ENCODE measurements at places on chromosomes 12 and 14.

DNA sequence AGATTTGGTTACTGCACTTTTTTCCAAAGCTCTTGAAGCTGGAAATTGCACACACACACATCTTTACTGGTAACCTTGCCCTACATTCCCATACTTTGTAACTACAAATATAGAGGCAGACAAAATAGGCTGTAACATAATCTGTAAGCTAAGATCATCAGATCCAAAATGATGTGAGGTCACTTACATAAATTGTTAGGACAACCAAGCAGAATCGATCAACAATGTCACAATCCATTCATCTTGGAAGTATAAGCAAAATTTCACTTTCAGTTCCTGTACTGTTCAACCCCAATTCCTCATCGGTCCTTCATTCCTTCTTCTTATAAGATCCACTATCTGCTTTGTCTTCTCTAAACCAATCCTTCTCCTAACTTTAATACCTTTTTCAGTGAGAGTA, 72.6 kb downstream of the EPS8 start:
- DNase-seq = no peak

- DNase-seq = no peak
Observed at GRCh38 chr12:102063069-102063468, 1.3 kb upstream of the WASHC3 start.

DNA sequence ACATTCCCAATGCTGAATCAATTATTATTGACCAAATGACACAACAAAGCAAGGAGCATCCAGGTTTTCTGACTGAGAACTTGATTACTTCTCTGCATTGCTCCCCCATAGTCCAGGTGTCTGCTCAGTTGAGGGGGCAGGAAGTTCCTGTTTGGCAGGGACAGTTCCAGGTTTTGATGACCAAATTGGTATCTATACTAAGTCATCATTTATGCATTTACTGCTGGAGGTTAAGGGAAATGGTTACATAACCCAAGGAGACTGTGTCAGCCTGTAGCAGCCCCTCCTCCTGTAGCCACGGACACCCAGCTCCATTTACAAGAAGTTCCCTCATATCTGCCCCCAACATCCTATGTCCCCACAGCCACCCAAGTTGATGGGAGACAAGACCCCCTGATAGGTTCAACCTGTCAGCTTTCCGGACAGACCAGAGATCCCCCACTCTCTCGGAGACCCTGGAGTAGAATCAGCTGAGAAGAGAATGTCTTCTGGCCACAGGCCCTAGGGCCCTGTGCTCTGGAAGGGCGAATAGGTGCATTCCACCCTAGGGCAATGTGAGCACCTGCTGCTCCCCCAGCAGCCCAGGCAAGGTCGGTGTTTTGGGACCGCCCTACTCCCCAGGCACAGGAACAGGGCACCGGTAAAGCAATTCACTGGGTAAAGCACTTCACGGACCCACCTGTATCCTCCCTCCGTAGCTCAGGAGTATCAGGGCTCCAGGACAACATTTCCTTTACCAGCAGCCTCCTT, 23.6 kb downstream of the IRF2BPL start:
- no peak for DNase-seq

DNA sequence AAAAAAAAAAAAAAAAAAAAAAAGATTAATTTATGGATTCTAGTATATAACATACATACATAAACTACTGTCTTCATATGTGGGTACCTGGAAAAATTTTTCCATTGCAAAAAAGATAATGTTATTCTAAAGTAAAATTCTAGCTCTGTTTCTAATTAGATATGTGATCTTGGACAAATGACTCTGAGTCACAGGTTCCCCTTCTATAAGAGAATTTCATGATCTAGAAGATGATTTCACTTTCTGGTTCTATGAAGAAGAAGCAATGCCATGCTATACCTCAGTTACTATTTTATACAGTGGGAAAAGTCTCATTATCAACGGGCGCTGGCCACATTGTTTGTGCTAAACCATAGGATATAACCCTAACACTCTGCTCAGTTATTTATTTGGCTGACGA, 351.3 kb downstream of the ZFP36L1 start:
- no peak for DNase-seq

DNA sequence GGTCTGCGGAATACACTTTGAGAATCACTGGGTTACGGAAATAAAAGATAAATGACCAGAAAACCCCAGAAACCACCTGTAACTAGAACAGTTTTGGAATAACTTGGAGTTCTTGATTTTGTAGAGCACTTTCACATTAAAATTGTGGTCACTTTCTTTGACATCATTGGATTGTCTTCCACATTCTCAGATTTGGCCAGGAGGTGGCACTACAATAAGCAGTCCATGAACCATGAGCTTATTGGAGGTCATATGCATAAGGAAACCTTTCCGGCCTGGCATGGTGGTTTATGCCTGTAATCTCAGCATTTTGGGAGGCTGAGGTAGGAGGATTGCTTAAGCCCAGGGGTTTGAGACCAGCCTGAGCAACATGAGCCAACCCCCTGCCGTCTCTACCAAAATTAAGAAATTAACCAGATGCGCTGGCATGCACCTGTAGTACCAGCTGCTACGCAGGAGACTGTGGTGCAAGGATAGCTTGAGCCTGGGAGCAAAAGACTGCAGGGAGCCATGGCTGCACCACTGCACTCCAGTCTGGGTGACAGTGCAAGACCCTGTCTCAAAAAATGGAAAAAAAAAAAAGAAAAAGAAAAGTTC, 107.7 kb upstream of the CAND1 start:
- peak; percentile 29 for DNase-seq

DNA sequence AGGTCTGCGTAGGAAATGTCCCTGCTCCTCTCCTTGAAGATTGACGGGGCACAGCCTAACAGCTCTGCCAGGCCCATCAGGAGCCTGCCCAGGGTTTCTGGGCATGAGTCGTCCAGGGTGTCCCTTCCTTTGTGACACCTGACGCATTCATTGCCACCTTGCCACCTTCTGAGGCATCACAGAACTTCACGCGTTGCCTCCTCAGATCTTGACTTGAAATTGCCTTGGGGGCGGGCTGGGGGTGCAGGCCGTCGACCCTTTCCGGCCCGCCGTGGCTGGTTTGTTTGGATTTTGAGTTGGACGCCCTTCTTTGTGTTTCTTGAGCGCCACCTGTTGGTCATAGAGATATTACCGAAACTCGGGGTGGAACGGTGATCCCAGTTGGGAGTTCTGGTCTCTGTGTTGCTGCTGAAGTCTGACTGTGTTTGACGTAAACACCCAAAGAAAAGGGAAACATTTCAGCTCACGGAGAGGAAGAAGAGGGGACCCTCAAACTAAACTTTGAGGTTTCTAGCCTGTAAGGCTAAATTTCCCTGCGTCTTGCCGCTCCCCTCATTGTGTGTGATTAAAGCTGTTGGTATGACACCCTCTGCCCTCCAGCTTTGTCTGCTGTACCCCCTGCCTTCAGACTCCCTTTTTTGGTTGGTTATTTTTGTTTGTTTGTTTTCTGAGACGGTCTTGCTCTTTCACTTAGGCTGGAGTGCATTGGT, 44.6 kb downstream of the MLXIP start:
- peak; percentile 83 for DNase-seq

- no peak for DNase-seq
Observed at GRCh38 chr12:113069149-113069548, 12.6 kb downstream of the DTX1 start.

- DNase-seq = no peak
Observed at GRCh38 chr14:68285421-68286179, 466.0 kb downstream of the RAD51B start.

DNA sequence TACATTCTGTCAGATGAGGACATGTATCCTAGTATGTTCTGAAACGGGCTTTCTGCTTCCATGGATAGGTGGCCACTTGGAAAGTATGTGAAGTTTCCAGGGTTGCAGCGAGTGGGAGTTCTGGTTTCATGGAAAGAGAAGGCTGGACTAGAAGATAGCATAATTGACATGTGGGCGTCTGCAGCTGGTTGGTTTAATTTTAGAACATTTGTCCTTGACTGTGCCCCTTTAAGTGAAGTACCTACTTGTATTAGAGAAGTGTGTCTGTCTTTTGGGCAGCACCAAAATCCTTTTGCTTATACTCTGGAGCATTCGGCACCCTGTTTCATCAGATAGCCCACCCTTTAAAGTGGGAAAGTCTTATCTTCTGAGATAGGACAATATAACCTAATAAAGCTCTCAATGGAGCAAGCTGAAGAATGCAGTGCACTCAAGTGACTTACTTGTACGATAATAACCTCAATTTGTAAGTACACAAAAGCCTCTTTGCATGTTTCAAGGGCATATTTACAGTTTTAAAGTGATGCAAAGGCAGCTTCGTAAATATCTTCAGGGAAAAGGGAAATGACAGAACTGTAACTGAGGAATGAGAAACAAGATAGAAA, 35.2 kb downstream of the NTN4 start:
- no peak for DNase-seq

- DNase-seq = no peak
Observed at GRCh38 chr12:103881261-103881660, 40.2 kb upstream of the NT5DC3 start.

- no peak for DNase-seq
Observed at GRCh38 chr14:99775351-99775750, 17.9 kb upstream of the EML1 start.

DNA sequence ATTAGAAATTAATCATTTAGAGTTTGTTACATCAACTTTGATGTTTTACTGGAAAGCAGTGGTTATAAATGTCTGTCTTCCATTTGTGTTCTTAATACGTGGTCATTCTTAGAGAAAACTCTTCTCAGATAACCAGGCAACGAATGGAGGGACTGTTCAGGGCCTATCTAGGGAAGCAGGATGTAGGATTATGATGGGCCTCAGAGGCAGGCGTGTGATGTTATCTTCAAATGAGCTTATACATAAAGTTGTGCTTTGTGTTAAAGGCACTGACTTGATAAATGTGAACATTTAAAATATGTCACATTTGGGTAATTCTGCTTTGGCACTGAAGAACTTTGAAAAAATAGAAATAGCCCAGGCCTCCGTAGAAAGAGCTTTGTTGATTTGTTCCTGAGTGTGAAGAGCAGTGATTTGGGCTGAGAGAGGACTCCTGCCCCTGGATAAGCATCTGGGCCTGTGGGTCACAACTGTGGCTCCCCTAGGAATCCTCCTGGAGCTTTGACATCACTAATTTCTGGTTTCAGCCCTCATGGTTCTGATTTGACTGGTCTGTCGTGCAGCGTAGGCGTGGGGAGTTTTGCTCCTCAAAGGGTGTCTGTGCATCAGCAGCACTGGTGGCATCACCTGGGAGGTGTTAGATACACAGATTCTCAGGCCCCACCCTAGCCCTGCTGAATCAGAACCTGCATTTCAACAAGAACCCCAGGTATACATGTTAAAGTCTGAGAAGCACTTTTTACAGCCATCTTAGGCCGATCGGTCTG, 55.4 kb downstream of the SAMD4A start:
- peak; percentile 74 for DNase-seq

- peak; percentile 88 for DNase-seq
Observed at GRCh38 chr12:79690638-79691510, at the start of gene PAWR. Gene PAWR (minus strand): TSS chr12:79690964. CDS start chr12:79690244, 720 bp downstream.

DNA sequence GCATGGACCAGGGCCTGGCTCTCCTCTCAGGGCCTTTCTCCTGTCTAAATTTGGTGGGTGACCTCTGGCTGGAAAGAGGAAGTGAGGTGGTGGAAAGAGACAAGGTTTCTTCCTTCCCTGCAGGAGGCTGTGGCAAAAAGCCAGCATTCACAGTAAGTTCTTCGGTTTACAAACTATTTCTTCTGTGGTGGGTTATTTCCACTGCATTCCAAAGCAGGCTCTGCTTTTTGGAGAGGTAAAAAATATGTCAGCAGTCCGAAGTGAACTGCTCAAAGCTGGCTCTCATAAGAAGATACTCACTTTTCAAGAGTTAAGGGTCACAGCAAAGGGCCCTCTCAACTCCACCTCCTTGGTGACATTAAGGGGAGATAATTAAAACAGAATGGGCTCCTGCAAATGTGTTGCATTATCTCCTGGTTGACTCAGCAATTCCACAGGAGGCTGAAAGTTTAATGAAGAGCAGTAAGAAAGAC, 48.9 kb upstream of the POC1B start:
- no peak for DNase-seq

- no peak for DNase-seq
Observed at GRCh38 chr12:24378548-24379407, 429.3 kb upstream of the SOX5 start.

GRCh38 chr14:29475641-29476040, 452.0 kb downstream of the PRKD1 start:
- DNase-seq = no peak
